ENCODE measurements at places on chromosomes 7 and 10. TPM values are rescaled to one million over a fixed set of nuclear protein-coding genes. Genes with fewer than 3 reads are reported as not detected.

The CALHM3 gene
- total RNA-seq: not detected

The GUSB gene
- 49.9 TPM for total RNA-seq

The TAS2R41 gene
- total RNA-seq: not detected

The CPN1 gene
- total RNA-seq: not detected

The SYPL1 gene
- total RNA-seq: 41.6 TPM

- DNase-seq: no peak
Observed at GRCh38 chr10:84706875-84707274, 378.5 kb downstream of the CCSER2 start.

DNA sequence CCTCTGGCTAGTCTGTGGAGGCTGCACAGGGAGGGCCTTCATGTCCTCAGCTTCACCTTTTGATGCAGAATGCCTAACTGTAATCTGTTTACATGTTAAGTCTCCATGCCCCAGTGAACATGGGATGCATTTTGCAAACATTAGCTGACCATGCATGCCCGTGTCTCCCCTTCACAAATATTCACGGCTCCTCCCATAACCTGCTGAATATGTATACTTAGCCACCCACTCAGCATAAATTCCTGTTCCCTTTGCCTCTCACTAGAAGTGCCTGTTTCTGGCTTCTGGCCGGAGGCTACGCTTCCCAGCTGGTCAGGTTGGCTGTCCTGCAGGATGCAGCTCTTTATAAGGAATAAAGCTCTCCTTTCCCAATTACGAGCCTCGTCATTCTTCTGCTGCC, 552.7 kb downstream of the DNAJB6 start:
- no peak for DNase-seq

DNA sequence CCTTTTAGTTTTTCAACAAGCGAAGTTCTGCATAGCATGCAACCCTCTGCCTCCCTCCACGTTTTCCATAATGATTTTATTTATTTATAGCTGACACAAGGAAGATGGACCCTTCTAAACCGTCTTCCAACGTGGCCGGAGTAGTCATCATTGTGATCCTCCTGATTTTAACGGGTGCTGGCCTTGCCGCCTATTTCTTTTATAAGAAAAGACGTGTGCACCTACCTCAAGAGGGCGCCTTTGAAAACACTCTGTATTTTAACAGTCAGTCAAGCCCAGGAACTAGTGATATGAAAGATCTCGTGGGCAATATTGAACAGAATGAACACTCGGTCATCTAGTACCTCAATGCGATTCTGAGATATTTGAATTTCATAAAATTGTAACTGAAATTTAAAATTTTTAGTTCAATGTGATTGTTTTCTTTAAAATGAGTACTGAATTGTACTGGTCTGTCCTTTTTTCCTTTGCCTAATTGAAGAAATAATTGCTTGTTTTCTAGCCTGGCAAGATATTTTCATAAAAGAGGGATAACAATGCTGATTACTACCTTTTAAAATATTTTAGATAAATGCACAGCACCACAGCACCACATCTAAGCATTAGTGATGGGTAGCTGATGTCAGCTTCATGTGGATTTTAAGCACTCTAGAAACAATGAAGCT, 41.5 kb upstream of the SLC39A12 start:
- no peak for DNase-seq

GRCh38 chr7:115363916-115364315, 442.0 kb downstream of the MDFIC start:
- DNase-seq: no peak

DNA sequence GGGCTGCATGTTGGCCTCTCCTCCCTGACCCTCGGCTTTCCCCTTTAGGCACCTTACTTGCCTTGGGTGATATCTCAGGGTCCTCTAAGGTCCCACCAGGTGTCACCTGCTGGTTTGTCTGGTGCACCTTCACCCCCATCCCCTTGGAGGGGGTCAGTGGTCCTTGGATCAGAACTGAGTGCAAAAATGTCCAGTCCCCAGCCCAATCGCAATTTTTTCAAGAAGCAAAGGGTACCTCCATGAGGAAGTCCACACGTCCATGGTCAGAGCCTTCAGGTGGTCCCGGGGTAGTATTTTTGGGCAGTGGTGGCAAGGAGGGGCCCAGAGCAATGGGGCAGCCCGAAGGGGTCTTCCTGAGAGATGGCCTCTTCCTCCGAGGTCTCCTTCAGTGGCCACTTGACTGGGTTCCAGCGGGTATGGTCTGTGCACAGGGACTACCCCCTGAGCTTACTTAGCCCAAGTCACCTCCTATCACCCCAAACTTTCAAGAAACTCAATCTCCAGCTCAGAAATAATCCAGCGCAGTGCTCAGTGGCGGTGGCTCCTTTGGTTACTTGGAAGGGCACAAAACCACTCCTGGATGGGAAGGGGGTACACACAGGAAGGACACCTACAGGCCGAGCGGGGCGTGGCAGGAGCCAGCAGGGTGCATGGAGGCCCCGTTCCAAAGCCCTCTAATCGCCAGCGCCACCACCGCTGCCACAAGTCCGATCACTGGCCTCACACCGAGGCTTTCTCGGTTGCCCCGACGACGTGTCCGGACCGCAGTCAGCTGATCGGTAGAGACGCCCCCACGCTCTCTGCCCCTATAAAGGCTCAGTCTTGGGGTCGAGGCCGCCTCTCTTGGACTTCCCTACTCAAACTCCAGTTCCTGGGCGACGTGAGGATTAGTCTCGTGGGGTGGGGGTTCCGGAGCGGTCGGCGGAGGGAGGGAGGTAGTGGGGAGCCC, 4.5 kb downstream of the SAP25 start:
- peak; percentile 61 for DNase-seq

GRCh38 chr10:110310741-110311140, 6.0 kb upstream of the SMNDC1 start:
- no peak for DNase-seq

All from activated naive CD8-positive, alpha-beta T cell treated with anti-CD3 and anti-CD28 coated beads for 36 hours (primary cell).